ENCODE measurements at places on chromosomes 16 and 17.

DNA sequence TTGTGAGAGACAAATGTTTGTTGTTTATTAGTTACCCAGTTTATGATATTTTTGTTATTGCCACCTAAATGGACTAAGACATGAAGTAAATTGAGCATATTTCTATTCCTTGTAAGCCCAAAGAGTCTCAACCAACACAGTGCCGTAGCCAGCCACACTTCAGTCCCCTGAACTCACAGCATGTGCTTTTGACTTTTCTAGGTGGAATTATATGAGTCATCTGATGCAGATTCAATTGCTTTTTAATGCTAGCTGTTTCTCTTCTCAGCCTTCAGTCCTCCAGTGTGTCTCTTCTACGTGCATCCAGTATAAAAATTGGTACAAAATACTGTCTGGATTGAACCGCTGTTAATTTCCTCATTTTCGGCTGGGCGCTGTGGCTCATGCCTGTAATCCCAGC lies 39.0 kb downstream of the IQCK start:
- no peaks in the 10 kb centered on the region for H3K4me1 ChIP-seq
- DNase-seq = no peak
- H3K27ac ChIP-seq = no peak overlapping the region
- H3K36me3 ChIP-seq = no peaks in the 10 kb centered on the region
- H3K4me3 ChIP-seq = no peak overlapping the region
- H3K27me3 ChIP-seq = no peaks in the 10 kb centered on the region

GRCh38 chr17:45790296-45790922 lies 6.3 kb downstream of the CRHR1 start:
- H3K27me3 ChIP-seq = peaks cover 95% of the 10 kb centered on the region
- H3K4me1 ChIP-seq = no peaks in the 10 kb centered on the region
- no peak for DNase-seq
- H3K36me3 ChIP-seq = no peaks in the 10 kb centered on the region
- no peak overlapping the region for H3K4me3 ChIP-seq

DNA sequence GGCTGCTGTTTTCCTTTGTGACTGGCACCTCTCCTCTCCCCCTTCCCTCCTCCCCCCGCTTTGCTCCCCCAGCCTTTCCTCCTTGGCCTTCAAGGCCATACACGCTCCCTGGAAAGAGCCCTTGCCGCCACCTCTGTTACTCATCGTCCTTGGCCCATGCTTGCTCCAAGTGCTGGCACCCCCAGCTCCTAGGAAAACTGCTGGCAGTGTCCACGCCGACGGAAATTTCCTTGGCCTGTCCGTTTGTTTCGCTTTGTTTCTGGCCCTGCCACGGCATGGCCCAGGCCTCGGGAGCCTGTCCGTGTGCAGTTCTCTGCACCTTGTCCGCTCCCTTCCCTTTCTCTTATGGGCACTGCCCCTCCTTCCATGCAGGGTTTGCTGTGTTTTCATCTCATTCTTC lies 18.0 kb downstream of the CA5A start:
- no peaks in the 10 kb centered on the region for H3K36me3 ChIP-seq
- no peaks in the 10 kb centered on the region for H3K4me1 ChIP-seq
- no peak for DNase-seq
- H3K27me3 ChIP-seq = peaks cover 4% of the 10 kb centered on the region

DNA sequence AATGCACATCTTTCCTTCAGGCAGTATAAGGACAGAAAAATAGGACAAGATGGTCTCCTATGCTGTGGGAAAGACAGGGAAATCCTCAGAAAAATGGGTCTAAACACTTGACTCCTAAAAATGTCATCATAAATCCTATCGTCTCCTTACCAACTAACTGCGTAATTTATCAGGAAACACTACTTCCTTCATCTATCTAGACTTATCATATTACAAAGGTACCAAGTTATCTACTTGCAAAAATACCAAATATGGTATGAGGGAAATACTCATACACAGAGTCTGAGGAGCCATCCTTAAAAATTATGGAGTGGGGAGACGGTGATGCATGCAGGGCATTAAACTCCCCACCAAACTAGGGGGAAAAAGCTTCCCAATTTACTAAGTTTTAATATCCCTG lies 44.1 kb downstream of the GRB2 start:
- no peaks in the 10 kb centered on the region for H3K27me3 ChIP-seq
- no peak for DNase-seq
- H3K27ac ChIP-seq = no peak overlapping the region

GRCh38 chr17:63816669-63817068 lies 10.6 kb upstream of the PSMC5 start:
- no peak for DNase-seq
- peaks cover 37% of the 10 kb centered on the region for H3K36me3 ChIP-seq
- H3K27ac ChIP-seq = no peak overlapping the region
- H3K27me3 ChIP-seq = no peaks in the 10 kb centered on the region
- no peaks in the 10 kb centered on the region for H3K4me1 ChIP-seq

DNA sequence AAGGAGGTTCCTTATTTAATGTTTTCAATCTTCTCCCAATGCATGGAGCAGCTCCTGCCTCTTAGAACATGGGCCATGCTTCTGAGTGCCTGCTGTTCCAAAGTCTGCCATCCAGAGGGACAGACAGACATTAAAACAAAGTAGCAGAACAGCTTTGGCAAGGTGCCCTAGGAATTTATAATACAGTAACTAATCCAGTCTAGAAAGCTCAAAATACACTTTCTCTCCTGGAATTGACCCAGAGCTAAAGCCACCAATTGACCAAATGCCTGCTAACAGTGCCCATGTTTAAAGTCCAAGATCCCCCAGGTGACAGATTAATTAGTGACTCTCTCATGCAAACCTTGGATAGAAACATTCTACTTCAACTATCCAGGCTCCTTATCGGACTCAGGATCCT lies 11.1 kb upstream of the CHRNE start:
- H3K27ac ChIP-seq = no peak overlapping the region
- H3K4me1 ChIP-seq = no peaks in the 10 kb centered on the region
- no peak for DNase-seq

- H3K27ac ChIP-seq = no peak overlapping the region
- DNase-seq = no peak
- no peaks in the 10 kb centered on the region for H3K36me3 ChIP-seq
- H3K27me3 ChIP-seq = no peaks in the 10 kb centered on the region
- peaks cover 12% of the 10 kb centered on the region for H3K4me1 ChIP-seq
These were observed 34.6 kb downstream of the KANSL1 start for GRCh38 chr17:46158323-46159296.

- no peak overlapping the region for H3K4me3 ChIP-seq
- no peaks in the 10 kb centered on the region for H3K27me3 ChIP-seq
- no peak overlapping the region for H3K27ac ChIP-seq
- no peaks in the 10 kb centered on the region for H3K4me1 ChIP-seq
- H3K36me3 ChIP-seq = no peaks in the 10 kb centered on the region
These were observed 2.3 kb downstream of the DPEP2NB start for GRCh38 chr16:68013440-68013839.

GRCh38 chr17:71338396-71338795 lies 782.4 kb upstream of the SOX9 start:
- H3K36me3 ChIP-seq = no peaks in the 10 kb centered on the region
- peak; percentile 62 for DNase-seq
- H3K27ac ChIP-seq = peak overlapping the region; percentile 2
- no peaks in the 10 kb centered on the region for H3K27me3 ChIP-seq
- H3K4me3 ChIP-seq = peak overlapping the region; percentile 2

DNA sequence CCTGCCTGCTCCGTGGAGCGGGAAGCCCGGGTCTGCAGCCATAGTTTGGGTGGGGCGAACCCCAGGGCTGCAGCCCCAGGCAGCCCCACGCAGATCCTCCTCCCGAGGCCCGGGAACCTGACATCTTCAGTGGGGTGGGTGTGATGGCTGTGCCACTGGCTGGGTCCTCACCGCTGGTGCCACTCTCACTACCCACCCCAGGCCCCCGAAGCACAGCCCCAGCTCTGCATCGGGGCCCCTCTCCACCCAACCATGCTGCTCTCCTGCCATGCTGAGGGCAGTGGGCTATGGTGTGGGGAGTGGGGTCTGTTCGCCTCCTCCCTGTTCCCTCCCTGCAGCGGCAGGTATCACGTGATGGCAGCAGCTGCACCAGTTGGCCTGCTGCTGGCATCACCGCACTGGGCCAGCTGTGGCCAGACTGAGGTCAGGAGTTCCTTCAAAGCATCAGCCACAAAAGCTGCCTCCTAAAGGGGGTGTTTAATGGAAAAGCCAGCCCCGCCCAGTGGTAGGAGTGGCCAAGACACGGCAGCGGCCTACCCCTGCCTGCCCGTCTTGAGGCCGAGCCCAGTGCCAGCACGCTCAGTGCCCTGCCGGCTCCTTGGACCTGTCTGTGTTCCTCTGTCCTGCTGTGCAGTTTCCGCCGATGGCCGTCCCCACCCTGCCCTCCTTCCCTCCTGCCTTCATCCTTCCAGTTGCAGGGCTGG lies 10.8 kb downstream of the KCTD5 start:
- no peaks in the 10 kb centered on the region for H3K36me3 ChIP-seq
- H3K4me1 ChIP-seq = no peaks in the 10 kb centered on the region

- H3K27me3 ChIP-seq = peaks cover 96% of the 10 kb centered on the region
- no peak overlapping the region for H3K27ac ChIP-seq
- no peak for DNase-seq
- H3K4me1 ChIP-seq = no peaks in the 10 kb centered on the region
- no peak overlapping the region for H3K4me3 ChIP-seq
These were observed 52.3 kb downstream of the MGAT5B start for GRCh38 chr17:76920364-76921139.

DNA sequence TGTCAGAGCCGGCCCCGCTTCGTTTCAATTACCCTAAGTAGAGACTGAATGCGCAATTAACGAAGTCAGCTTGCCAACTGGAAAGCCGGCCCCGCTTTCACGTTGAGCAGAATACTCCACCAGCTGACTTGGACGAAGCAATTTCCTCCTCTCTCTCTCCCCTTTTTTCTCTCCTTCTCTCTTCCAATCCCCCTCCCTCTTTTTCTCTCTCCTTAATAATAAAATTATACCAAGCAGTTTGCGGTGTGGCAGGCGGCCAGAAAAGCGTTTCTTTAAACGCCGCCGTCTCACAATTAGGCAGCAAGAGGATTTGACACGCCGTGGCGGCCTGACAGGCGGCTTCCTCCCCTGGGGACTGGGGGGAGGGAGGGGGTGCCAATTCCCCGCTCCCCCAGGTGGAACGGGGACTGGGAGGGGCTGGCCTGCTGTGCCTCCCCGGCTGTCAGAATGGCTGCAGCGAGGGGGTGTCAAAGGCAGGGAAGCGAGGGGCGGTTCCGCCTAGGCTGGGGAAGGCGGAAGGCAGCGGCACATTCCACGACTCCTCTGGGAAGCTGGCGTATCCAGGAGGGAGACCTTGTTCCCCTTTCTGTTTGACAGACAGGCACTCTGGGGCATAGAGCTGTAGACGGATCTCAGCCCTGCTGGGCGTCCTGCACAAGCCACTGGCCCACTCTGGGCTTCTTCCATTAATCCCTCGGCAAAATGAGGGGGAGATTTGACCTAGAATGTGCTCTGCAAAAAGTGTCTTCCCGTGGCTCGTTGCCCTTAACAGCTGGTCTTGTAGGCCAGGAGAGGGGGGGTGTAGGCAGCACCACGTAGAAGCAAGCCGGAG lies 52.7 kb downstream of the SREBF1 start:
- no peaks in the 10 kb centered on the region for H3K27me3 ChIP-seq
- no peaks in the 10 kb centered on the region for H3K4me1 ChIP-seq
- H3K27ac ChIP-seq = no peak overlapping the region
- no peak for DNase-seq
- peak overlapping the region; percentile 50 for H3K4me3 ChIP-seq

DNA sequence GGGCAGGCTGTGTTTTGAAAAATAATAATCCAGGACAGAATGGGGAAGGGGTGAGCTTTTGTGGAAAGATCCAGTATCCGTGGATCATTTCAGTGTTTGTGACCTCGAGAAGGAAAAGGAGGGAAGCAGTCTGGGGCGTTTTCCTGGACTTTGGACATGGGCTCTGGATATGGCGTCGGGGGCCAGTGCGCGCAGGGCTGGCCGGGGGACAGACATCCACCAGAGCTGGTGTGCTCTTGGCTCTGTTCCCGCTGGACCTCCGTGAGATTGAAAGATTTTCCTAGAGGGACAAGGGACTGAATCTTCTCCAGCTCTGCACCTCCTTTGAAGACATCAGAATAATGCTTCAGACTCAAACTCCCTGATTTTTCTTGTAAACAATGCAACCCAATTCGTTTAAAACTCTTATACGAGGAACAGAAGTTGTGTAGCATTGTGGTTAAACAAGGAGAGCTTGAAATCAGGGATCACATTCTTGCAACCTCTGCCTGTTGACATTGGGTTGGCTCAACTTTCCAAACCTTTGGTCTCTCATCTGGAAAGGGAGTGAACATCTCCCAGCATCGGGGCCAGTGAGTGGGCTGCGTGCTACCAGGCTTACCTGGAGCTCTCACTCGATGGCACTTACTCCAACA lies 75.9 kb downstream of the C16orf95 start:
- H3K36me3 ChIP-seq = no peaks in the 10 kb centered on the region
- no peaks in the 10 kb centered on the region for H3K4me1 ChIP-seq
- no peaks in the 10 kb centered on the region for H3K27me3 ChIP-seq
- H3K27ac ChIP-seq = no peak overlapping the region
- H3K4me3 ChIP-seq = no peak overlapping the region

Measured in MM.1S (cell line).